Globus pallidus (tissue), 1 donor: ENCODE measurements at places on chromosomes 1 and 21.
A peak's percentile ranks its signal among the peaks of the same experiment; 100 is the strongest.

GRCh38 chr1:150262388-150263320, 5.1 kb downstream of the CA14 start:
- no peak for DNase-seq

DNA sequence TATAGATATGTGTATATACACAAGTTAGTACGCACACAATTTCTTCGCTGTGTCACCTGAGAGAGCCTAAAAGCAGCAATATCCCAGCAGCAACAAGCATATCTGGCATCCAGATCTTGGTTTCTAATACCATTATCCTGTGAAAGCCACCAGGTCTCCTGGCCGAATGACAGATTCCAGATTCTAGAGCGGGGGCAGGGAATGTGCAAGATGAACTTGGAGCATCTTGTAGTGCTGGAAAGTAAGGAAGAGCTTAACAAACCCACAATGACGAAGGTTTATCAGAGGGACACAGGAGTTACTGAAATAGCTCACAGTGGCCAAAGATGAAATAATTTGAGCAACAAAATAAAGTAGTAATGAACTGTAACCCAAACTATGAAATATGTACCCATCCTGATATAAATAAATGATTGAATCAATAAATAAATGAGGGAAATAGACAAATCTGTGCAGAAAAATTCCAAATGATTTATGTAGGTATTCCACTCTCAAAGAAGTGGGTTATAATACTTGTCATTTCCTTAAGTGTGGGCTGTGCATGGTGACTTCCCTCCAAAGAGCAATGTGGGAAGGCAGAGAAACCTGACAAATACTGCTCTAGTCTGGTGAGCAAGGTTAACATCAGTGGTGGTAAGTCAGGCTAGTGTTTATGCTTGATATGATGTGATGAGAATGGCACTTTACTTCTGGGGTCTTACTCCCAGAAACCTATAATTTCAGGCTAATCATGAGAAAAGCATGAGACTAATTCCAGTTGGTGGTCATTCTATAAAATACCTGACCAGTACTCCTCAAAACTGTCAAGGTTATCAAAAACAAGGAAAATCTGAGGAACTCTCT, 67.9 kb downstream of the LRRC8D start:
- DNase-seq: no peak

DNA sequence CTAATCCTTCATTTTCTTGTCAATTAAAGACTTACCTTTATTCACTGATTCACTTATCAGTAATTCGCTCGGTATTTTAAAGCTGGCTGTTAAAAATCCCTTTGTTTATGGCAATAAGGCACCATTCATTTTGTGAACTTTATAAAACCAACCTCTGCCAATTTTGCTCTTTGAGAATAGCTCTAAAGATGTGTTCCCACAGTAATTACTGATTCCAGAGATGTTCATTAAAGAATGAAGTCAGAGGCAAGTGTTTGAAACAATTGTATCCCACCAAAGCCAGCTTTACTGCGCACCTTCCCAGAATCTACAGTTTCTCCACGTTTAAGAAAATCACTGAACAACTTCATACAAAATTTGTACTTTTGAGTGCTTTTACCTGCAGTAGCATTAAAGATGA, 424.5 kb downstream of the USP25 start:
- peak; percentile 45 for DNase-seq

- no peak for DNase-seq
These were observed 12.4 kb upstream of the STMN1 start for GRCh38 chr1:25918615-25919014.

DNA sequence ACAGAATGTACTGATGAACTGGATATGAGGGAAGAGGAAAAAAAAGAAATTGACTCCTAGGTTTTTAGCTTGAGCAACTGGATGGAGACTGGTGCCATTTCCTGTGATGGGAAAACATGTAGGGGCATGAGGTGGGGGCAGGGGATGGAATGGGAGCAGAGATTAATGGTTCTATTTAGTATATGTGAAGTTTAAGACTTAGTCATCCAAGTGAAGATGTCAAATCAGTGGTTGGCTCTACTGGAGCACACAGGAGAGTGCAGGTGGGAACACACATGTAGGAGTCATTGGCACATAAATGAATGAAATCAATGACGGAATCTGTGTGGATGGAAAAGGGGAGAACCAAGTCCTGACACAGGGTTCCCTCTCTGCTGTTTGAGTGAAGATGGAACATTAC, 224.4 kb upstream of the COA6 start:
- no peak for DNase-seq

GRCh38 chr1:69197816-69198215, 369.9 kb upstream of the LRRC7 start:
- no peak for DNase-seq

GRCh38 chr21:35239811-35240219, 190.7 kb upstream of the RUNX1 start:
- no peak for DNase-seq

DNA sequence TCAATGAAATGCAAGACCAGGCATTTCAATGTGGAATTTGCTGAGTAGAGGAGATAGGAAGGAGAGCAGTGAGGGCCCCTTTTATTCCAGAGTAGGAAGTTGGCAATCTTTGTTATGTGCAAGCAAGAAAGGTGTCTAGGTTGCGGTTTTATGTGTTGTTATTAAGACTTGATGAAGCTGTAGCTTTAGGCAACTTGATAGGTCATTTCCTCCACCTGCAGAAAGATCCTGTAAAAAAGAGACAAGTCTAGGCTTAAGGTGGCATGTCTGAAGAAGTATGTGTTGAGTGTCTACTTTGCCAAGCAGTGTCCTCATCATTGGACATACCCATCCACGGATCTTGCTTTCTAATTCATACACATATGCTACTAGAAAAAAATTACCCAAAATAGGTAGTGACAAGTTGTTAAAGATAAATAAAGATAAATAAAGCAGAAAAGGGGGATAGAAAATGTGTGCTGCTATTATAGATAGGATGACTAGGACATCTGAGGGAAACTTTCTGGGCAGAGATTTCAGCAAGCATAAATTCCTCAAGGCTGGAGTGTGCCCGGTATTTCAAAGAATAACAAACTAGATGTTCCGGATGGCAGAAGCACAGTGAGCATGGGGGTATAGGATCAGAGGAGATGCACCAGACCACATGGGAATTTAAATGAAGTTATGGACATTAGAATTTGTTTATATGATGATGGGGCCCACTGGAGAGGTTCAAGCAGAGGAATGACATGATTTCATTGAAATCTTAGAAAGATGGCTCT, 335.0 kb downstream of the TGFB2 start:
- no peak for DNase-seq

GRCh38 chr1:201647094-201647493, 108.2 kb downstream of the NAV1 start:
- DNase-seq: no peak

- no peak for DNase-seq
These were observed at the start of gene CROCC for GRCh38 chr1:16921391-16922185. Gene CROCC, plus strand, starts transcription at chr1:16921931. Its CDS starts 88 bp downstream, at chr1:16922019.

GRCh38 chr1:15304708-15305467, 57.9 kb downstream of the FHAD1 start:
- no peak for DNase-seq

- no peak for DNase-seq
These were observed 862 bp upstream of the DIPK1A start for GRCh38 chr1:92961896-92962752.
